Neural crest cell (in vitro differentiated cells): ENCODE measurements at places on chromosomes 12 and 14.

DNA sequence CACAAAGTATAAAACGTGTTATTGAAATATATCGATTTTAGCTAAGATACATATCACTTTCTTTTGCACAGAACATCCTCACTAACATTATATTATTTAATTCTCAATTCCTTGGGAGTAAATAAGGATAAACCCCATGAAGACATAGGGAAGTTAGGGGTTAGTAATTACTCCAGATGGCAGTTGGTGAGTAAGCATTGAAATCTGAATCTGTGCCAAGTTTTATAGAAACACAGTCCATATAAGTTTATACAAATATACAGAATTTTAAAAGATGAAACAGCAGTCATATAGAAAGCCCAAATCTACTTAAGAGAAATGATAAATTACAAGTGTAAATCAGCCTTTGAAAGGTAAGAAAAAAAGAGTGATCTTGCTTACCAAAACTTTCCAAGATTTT, 200.4 kb upstream of the SYT10 start:
- no peak for DNase-seq

GRCh38 chr14:51018521-51018920, 74.2 kb upstream of the PYGL start:
- DNase-seq: no peak

DNA sequence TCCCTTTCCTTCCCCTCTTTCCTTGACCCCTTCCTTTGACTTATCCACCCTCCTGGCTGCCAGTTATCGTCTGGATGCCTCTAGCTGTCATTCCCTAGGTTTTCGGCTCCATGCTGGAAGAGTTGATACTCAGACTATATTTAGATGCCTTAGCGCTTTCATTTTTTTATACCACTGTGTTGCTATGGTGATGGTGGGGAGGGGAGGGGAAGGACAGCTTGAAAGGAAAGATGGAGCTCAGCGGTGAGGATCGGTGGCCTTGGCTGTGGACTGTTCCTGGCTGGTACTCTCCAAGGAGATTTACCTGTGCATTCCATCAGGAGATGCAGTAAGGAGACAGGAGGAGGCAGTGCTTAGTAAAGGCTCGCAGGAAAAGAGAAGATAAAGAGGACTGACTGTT, 108.7 kb downstream of the SLC8A3 start:
- no peak for DNase-seq

DNA sequence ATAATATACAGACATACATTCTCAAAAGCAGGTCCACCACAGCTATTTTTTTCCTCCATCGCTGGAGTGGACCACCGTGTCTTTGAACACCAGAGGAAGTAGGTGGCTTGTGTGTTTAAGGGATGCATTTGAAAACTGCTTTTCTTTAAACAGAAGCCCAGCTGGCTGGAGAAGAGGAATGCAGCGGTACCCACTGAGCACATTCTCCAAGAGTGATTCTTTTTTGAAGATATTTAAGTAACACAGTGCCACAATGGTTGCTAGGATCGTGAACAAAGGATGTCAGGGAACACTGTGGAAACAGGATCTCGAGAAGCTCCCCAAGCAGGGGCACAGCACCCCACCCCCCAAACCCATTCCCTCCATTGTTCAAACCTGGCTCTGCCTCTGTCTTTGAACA, 286.6 kb upstream of the PWP1 start:
- no peak for DNase-seq

GRCh38 chr14:70889555-70889954, 17.7 kb upstream of the PCNX1 start:
- DNase-seq: no peak

DNA sequence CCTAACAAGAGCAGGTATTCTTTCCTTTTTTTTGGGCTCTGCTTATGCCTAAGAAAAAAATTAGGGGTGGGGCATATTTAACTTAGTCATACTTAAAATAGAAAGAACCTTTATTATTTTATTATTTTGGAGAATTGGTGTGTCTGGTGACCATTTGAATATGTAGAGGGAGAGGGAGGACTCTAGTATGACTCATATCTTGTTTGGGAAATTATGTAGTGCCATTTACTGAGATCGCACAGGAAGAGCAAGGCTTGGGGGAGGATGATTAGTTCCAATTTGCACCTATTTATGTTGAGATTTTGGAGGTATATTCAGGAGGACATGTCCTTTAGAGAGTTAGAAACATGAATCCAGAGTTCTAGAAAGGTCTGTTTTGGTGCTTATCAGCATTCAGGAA, 9.9 kb downstream of the ZNF410 start:
- no peak for DNase-seq

DNA sequence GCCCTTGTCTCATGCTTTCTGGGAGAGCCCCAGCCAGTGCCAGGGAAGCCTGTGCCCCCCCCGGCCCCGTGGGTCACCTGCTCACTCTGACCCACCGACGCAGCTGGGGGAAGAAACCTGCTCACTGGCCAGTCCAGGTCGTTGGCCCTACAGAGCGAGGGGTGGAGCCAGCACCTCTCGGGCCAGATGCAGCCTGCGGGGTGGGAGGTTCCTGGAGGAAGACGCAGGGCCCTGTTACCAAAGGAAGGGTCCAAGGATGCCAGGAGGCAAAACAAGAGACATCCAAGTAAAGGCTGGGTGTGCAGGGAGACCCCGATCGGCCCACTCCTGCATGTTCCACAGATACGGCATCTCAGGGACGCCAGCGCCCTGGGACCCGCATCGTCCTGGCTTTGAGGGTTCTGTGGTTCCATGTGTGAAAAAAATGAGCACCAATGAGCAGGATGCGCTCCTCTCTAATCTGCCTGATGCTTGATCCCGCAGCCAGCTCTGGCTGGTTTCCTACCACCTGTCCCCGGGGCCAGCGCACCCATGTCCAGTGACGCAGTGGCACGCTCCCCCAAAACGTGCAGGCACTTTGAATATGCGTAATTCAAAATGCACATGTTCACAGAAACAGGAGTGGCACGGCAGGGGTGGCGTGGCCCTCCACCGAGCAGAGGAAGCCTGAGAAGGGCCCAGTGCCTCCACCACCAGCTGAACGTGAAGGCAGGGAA, 66.0 kb upstream of the GALNT9 start:
- no peak for DNase-seq

- no peak for DNase-seq
Observed at GRCh38 chr14:56881181-56881580, 70.9 kb upstream of the OTX2 start.

DNA sequence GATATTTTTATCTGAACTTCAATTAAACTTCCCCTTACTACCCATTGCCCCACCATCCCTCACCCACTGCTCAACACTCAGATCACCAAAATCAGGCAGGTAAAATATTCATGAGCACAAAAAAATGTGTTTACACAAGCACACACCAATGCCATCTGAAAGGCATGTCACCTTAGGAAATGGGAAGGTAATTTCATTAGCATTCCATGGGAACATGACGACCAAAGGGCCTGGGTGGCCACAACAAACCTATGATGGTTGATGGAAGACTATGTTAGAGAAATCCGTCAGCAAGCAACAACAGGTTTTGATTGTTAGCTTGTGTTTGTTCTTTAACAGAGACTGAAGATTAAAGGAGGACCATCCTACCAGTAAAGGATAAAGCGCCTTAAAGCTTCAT, 97.6 kb downstream of the BCAT1 start:
- DNase-seq: no peak

GRCh38 chr14:71452539-71452938, 479.7 kb upstream of the RGS6 start:
- DNase-seq: no peak

- DNase-seq: no peak
Observed at GRCh38 chr14:49553892-49554291, 32.3 kb downstream of the RPS29 start.

DNA sequence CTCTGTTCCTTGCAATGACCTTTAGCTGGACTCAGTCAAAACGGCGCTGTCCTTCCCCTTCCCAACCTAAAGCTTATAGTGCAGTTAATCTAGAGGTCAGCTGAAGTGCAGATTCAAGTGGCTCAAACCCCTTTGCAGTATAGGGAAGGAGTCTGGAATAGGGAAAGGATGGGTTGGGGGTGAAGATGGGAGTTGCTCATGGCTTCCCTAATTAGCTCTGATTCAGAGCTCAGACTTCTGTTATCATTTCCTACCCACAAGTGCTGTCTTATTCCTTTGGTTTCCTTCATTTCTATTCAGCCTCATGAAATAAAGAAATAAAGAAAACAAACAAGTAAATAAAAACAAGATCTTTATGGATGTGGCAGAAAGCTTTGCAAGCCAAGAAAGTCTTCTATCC, 264.0 kb upstream of the HMGA2 start:
- no peak for DNase-seq

DNA sequence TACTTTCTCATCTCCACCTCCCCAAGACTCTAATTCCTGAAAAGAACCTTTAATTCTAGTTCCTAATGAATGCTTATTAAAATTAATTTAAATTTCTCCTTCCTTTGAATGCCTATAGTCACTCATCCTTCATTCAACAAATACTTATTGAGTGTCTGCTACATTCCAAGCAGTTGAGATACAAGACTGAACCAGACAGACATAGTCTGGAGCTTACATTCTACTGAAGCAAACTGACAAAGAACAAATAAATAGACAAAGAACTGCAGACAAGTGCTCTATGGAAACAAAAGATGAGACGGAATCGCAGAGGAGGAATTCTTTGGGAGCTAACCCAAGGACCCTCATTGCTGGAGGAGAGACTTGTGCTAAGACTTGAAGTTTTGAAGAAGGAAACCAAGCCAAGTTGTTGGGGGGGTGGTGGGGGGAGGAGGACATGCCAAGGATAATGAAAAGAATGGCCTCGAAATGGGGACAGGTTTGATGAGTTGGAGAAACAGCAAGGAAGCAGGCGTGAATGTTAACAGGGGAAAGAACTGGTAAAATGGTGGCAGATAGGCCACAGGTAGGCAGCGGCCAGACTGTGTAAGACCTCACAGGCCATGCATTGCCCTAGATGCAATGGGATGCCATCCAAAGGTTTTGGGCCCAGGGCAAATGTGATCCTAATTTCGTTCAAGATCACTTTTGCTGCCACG, 9.7 kb upstream of the TDG start:
- DNase-seq: no peak

GRCh38 chr14:55448141-55448614, 7.8 kb upstream of the TBPL2 start:
- no peak for DNase-seq

DNA sequence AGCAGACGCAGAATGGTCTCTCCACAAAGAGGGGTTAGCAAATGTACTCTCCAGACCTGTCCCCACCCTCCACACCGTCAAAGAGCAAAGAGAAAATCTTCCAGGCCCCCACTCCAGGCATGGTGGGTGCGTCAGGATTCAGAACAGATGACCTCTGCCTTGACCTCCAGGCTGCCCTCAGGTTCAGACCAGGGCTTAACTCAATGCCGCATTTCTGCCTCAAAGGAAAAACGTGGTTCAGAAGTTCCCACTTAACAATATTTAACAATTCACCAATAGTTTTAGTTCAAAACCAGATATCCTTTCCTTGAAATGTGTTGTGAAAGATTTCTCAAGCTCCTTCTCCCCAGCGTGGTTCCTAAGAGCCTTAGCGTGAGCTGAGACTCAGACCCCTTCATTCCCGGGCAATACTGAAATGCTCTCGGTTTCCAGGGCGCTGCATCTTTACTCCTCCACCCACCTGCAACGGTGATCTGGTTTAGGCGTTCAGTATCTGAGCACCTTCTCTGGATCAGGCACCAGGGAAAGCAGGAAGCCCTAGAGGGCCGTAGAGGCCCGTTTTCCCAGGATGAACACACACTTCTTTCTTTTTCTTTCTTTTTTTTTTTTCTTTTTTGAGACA, 22.9 kb downstream of the HSP90AA1 start:
- no peak for DNase-seq

DNA sequence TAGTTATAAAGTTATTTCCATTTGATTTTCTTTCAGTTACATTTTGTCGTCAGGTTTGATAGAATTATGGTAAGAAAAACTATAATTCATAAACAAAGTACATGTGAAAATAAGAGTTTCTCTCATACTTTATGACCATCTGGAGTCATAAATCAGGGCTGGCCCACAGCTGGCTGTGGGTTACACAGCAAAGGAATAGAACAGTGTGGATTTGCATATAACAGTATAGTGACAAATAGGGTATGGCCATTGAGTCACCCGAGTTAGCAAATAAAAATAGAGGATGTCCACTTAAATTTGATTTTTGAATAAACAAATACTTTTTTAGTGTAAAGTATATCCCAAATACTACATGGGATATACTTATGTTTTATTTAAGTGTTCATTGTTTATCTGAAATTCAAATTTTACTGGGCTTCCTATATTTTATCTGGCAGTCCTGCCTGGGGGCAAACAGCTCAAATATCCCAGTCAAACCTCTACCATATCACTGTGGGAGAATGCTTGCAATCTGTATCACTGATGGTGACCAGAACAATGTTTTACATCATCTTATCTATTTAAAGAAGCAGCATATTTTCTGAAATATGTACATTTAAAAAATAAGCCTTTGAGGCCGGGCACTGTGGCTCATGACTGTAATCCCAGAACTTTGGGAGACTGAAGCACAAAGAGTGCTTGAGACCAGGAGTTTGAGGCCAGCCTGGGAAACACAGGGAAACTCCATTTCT, 65.5 kb downstream of the KSR2 start:
- DNase-seq: no peak

- DNase-seq: no peak
Observed at GRCh38 chr12:108918206-108918605, 38.3 kb downstream of the DAO start.

DNA sequence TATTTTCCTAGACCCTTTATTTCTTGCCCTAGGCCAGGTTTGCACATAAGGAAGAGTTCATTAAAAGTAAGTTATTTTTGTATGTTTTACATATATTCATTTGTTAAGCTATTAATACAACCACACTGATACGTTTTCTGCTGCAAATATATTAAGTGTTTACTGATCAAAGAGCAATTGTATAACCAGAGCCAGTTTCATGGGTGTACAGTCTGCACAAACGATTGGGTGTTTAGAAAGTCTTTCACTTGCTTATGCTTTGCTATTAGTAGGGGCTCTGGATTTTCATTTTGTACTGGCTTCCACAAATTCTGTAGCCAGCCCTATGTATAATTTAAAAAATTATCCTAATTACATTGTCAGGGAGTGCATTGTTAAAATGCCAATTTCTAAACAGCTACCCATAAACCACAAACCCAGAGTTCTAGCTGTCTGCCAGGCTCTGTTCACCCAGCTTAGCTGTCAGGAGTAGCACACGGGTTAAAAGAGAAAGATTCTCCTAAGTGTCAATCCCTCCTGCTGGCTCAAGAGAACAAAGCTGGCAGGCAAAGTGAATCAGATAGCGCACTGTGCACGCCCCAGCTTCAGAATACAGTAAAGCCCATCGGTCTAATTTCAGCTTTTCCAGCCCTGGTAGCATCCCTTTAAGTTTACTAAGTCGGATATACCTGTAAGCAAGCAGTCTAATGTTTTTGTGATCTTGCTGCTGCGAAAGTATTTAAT, 151.0 kb upstream of the LMO3 start:
- DNase-seq: no peak

GRCh38 chr14:61925043-61925442, 162.8 kb downstream of the SNAPC1 start:
- DNase-seq: no peak

GRCh38 chr14:53306267-53306721, 153.2 kb upstream of the DDHD1 start:
- peak; percentile 51 for DNase-seq
